GM23248 (cell line): ENCODE measurements at places on chromosomes 11 and 22. TPM values are rescaled to one million over a fixed set of nuclear protein-coding genes. Genes with fewer than 3 reads are reported as not detected.
A peak's percentile ranks its signal among the peaks of the same experiment; 100 is the strongest.

DNA sequence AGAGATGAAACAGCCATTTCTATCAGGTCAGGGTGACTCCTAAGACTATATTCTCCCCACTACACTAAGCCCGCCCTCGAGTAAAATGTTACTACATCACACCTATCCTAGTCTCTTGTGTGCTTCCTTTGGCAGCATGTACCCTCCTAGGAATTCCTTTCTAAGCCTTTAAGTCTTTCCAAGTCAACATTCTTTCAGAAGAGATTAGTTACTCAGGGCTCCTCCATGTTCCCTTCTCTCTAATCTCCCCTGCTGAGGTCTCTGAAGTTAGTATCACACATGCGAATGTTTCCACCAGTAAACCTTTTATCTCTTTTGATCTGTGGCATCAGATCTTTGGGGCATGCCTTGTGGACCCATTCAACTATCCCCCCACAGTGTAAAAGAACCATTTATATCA is 873.7 kb upstream of the FAT3 start:
- no peak for DNase-seq

DNA sequence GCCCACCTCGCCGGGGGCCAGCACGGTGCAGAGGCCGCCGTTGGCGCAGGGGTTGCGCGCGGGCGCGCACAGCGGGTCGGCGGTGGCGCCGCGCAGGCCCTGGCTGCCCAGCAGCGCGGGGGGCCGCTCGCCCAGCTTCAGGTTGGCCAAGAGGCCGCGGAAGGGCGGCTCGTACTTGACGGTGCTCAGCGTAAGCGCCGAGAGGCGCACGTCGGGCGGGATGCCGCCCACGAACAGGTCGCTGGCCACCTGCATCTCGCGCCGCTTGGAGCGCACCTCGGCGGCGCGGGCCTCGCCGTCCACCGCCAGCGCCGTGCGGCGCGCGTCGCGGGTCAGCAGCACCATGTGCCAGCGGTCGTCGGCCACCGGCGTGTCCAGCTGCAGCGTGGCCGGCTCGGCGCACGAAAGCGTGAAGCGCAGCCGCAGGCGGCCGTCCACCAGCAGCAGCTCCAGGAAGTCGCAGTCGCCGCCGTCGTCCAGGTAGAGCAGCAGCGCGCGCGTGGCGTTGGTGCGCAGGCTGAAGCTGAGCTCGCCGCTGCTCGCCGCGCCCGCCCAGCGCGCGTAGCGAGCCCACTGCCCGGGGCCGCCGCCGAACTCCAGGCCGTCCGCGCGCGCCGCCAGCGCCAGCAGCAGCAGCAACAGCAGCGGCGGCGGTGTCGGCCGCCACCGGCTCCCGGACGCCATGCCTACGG is 9.8 kb downstream of the NRXN2 start:
- peak; percentile 56 for DNase-seq

GRCh38 chr11:78489184-78489583 is 71.6 kb upstream of the GAB2 start:
- no peak for DNase-seq

MGAT3 gene
- not detected in 2 replicates for total RNA-seq

GRCh38 chr11:73531386-73531785 is 66.5 kb downstream of the FAM168A start:
- DNase-seq, result no peak

DKK3 gene
- total RNA-seq, result 189 and 225 TPM in 2 replicates

GRCh38 chr11:81470446-81470845 is 1263.2 kb downstream of the FAM181B start:
- DNase-seq, result no peak

TRIM29 gene
- total RNA-seq, result 1.4 TPM in 1 of 2 replicates, not detected in the other

- no peak for DNase-seq
Measured at GRCh38 chr11:12050470-12051286, 42.3 kb upstream of the DKK3 start.

OR5A1 gene
- total RNA-seq, result not detected in 2 replicates

- DNase-seq, result no peak
Measured at GRCh38 chr22:23053912-23054530, 16.3 kb upstream of the GNAZ start.

DNA sequence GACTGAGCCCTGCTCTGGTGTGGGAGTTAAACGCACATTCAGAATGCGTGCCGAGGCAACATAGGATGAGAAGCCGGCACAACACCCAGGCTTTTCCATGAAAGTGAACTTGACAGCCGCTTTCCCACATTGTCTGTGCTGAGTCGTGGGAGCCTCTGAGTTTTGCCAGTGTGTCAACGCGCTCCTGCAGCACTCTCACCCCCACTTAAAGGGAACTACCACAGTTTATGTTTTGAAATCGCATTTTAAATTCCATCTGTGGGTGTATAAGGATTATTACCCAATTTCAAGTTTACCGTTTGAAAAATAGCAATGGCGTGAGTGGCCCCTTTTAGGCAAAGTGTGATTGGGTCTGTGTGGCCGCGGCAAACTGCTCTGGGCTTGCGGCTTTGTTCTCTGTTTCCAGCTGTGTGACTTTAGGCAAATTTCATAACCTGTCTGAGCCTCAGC is 81.5 kb downstream of the FBLN1 start:
- DNase-seq, result peak; percentile 53

GRCh38 chr11:96149743-96150555 is 193.0 kb downstream of the MAML2 start:
- peak; percentile 93 for DNase-seq

PGA5 gene
- not detected in 2 replicates for total RNA-seq

GRCh38 chr11:83933008-83933407 is 646.8 kb upstream of the CCDC90B start:
- DNase-seq, result no peak

GVQW3 gene
- total RNA-seq, result 0.25 and 0.54 TPM in 2 replicates

DNA sequence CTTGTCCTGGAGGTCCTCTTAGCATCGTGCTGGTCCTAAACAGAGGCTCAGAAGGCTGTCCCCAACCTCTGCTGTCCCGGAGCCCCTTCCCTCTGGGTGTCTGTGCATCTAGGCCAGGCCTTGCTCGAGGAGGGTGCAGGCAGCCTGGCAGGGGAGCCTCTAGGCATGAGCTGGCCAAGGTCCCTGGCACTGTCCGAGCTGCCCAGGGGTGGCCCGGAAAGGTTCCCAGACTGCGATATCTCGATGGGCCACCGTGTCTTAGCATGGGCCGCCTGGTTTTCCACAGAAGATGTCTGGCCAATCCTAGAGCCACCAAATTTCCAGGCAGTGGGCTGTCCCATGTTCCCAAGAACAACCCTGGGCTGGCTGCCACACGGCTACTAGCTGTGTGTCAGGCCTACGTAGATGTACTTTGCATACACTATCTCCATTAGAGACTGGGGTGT is 24.6 kb upstream of the SMIM38 start:
- no peak for DNase-seq

DNA sequence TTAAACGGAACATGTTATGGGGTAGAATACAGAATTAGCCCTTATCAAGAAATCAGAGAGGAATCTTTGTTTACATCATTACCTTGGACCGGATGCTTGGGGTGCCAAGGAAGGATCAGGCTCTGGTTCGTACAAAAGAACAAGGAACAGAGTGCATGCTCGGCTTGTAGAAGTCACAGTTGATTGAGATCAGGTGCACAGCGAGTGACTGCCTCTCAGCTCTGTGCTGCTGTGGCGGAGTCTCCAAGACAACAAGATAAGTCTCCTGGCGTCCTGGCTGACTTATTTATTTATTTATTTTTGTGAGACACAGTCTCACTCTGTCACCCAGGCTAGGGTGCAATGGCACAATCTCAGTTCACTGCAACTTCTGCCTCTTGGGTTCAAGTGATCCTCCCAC is 31.8 kb downstream of the GLB1L2 start:
- no peak for DNase-seq

DNA sequence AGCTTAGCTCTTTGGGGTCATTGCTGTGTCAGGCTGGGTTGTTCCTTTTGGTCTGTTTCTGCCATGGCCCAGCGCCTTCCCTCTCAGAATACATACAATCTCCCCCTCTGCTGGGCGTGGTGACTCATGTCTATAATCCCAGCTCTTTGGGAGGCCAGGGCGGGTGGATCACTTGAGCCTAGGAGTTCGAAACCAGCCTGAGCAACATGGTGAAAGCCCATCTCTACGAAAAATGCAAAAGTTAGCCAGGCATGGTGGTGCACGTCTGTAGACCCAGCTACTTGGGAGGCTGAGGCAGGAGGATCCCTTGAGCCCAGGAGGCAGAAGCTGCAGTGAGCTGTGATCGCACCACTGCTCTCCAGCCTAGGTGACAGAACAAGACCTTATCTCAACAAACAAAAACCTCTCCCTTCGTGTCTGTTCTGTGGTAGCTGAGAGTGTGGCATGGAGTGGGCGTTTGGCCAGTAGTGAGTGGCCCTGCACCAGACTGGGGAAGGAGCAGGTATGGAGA is 46.7 kb upstream of the RAB1B start:
- DNase-seq, result peak; percentile 13

CYP2D6 gene
- total RNA-seq, result 0.13 TPM in 1 of 2 replicates, not detected in the other

CBLIF gene
- not detected in 2 replicates for total RNA-seq
